ENCODE measurements at places on chromosomes 7 and 10.

GRCh38 chr10:62261666-62262065 is 7.0 kb downstream of the RTKN2 start:
- DNase-seq = no peak

- DNase-seq = no peak
Observed at GRCh38 chr7:22231806-22232205, 125.1 kb downstream of the RAPGEF5 start.

DNA sequence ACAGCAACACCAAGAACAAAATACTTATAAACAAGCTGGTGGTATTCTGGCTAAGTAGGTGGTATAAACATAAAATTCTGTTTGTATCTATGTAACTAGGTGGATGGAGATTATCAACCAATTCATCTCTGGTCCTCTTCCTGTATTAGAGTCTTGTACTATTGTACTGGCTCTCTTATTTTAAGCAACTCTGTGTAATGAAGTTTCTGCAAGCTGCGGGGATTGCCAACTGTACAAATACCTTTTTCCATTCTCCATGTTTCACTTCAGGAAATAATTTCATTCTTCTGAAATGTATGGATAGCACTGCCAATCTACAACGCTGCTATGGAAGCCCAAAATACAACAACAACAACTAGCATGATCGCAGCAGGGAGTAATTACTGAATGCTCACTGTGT is 44.8 kb downstream of the JAZF1 start:
- no peak for DNase-seq

DNA sequence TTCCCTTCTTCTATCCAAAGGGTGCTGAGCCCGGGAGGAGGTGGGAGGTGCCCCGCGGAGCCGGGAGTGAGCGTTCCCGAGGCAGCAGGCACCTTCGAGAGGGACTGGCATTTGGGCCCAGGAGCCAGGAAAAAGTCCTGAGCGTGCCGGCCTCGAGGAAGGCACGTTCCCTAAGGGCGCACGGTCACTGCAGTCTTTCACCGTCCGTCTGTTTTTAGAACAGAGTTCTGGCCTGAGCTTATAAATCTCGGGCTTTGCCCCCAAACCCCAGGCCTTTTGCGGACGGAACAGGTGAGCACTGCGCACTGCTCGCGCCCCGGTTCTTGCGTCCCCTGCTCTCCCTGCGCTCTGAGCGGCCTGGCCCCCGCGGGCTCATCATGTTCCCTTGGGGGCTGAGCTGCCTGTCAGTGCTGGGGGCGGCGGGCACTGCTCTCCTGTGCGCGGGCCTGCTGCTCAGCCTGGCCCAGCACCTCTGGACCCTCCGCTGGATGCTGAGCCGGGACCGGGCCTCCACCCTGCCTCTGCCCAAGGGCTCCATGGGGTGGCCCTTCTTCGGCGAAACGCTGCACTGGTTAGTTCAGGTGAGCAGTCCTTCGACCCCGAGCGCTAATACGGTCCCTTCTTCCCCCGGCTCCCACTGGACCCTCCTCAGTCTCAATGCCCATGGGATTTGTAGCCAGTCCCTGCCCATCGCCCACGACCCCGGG is 442 bp downstream of the CYP26C1 start:
- no peak for DNase-seq

DNA sequence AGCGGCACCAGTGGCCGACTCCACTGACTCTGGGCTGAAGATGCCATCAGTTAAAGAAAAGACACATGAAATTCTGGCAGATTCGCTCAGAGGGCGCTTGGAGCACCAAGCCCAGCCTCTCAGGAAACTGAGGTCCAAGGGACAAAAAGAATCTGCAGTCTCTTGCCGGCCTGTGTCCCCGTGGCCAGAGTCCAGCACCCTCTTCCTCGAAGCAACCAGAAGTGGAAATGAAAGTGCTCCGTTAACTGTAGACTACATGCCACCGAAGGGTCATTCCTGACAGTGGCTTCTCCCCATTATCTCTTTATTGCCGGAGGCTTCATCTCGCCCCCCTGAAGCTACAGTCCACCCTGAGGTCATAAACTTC is 1.0 kb upstream of the CHST15 start:
- no peak for DNase-seq

DNA sequence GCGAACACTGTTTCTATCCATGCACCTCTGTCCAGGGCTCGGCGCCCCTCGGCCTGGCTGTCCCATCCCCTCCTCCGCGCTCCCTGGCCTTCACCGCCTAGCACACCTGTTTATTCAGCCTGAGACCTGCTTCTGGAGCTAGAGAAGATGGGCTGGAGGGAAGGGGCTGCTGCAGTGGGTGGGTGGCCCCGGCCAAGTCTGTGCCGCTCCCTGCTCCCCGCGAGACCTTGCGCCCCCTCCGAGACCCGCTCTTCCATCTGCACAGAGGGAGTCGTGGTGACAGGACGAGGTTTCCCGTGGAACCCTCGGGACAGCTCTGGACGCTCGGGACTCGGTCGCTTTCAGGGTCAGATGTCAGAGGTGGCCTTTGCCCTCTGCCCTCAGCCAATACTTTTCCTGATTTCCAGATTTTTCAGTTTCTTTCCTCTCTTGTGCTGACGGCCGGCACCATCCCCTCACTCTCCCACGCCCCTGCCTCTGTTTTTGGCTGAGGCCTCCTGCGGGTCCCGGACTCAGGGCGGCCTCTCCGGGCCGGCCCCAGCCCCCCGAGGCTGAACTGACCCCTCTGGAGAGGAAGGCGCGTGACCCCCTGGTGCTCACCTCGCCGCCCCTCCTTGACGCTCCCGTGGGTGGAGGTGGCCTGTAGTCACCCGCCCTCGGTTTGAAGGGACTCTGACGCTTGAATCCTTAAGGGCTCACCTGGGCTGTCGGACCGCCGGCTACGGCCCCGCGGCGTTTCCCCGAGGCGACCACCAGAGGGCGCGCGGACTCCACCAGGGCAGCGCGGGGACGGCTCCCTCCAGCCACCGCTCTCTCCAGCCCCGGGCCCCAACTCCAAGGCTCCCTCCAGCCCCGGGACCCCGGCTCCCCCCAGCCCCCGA is 15.6 kb downstream of the SHH start:
- peak; percentile 46 for DNase-seq

DNA sequence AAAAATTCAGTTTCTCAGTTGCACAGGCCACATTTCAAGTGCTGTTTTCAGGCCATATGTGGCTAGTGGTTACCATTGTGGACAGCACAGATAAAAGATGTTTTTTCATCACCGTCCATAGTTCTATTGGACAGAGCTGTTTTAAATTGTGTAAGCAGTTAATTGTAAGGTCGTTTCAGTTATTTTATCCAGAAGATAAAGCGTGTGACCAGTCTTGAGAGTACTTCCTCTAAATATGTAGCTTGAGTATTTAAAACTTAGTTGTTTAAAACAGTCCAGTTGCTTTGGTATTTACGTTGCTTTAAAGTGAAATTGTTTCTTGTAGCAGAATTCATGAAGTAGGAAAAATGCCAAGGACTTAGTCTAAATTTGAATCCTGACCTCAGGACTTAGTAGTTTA is 66.9 kb downstream of the ZNRF2 start:
- no peak for DNase-seq

- DNase-seq = no peak
Observed at GRCh38 chr7:106626376-106627164, 34.4 kb downstream of the CCDC71L start.

- DNase-seq = no peak
Observed at GRCh38 chr7:70143075-70144044, 545.1 kb downstream of the AUTS2 start.

- no peak for DNase-seq
Observed at GRCh38 chr7:116741625-116742316, 69.8 kb downstream of the MET start.

DNA sequence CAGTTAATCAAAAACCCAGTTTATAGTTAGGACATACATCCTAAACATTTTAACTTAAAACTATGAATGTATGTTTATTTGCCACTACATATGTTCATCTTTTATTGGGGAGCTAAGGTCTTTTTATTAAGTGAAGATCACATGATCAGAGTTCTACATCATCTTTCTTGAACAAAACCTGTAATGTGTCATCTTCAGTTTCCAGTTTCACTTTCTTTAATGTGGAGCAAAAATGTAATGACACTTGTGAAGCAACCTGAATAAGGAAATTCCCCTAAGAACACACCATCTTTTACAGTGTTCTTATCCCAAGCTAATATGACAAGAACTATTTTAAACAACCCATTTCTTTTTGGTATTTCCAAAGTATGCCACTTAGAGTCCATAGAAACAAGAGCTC is 166.7 kb upstream of the BET1 start:
- DNase-seq = no peak

DNA sequence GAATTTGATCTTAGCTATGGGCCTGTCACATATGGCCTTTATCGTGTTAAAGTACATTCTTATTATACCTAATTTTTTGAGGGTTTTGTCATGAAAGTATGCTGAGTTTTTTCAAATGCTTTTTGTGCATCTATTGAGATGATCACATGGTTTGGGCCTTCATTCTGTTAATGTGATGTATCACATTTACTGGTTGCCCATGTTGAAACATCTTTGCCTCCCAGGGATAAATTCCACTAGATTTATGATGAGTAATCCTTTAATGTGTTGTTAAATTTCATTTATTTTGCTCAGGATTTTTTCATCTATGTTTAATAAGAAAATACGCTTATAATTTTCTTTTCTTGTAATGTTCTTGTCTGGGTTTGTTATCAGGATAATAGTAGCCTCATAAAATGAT is 442.0 kb downstream of the MDFIC start:
- DNase-seq = no peak

DNA sequence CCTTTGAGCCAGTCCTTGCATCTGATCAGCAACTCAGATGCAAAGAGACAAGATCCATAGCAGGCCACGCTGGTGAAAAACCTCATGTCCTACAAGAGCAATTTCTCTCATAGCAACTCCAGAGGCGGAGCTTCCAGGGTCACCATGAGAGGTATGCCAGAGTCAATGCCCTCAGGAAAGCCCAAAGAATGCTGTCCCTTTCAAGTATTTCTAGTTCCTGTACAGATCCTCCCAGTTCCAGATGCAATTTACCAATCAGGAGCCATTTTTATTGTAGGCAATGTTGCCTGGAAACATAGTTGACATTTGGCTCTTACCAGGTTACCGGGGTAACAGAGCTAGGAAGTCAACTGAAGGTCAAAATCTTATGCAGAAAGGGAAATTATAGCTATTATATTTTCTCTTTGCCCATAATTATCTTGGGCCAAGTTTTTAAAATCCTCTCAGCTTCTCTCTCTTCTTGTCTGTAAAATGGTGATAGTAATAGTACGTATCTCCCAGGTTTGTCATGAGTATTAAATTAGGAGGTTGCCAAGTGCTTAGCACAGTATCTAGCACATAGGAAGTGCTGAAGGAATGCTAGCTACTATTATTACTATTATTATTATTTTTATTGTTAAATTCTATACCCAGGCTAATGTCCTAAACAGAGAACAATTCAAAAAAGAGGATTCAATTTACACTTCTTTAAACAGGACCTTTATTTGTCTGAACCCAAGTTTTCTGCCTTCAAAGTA is 46.3 kb upstream of the TM9SF3 start:
- no peak for DNase-seq

DNA sequence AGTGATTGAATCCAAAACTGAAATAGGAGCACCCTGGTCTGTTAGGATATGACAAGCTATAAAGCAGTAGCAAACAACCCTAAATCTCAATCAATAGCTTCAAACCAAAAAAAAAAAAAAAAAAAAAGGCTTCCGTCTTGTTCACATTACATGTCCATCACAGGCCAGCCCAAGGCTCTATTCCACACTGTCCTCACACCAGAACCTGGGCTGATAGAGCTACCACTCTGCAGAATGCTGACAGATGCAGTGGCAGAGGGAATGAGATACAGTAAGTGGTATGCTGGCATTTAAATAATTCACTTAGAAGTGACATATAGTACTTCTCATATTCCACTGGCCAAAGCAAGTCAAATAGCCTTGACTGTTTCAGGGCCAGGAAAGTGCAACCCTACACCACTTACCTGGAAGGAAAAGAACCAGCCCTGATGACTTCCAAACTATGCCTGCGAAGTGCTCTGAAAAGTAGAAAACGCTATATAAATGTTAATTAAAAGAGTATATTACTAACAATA is 5.8 kb downstream of the CDCA7L start:
- no peak for DNase-seq

DNA sequence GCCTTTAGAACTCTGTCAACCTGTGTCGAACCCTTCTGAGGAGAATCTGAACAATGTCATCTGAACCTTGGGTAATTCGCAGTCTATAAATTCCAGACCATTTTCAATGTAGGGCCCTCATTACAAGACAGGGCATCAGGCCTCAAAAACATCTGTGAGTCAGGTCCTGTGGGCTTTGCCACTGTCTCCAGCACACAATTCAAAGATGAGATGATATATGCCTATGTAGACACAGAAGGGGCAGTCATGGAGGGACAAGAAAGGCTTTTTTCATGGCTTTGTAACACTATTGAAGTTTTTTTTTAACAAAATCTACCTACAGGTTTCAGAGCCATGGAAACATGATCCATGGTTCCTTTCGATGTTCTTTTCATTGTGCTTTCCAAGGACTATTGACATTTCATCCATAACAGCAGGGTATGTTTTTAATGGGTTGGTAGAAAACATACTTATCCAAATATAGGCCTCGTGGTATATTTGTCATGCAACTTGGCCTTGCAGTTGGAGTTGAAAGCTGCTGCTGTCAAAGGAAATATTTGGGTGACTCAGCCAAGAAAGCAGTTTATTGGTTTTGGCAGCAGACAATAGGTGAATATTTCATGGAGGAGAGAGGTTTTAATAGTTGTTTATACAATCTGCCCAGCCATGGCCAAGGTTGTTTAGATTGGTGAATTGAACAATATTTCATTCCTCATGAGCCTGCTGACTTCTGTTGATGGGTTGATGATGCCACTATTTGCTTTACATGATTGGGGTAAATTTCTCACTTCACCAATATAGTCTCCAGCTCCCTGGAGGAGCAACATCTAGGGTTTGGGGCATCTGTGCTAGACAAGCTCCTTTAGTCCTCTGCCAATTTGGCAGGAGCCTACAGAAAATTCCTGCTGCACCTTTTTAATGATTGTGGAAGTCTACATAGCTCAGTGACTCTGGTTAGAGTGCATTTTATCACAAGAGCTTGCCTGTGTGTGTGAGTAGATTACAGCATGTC is 158.4 kb upstream of the TMEM72 start:
- no peak for DNase-seq
